Ovary (tissue), 10 donors: ENCODE measurements at places on chromosomes 4 and X. TPM values are rescaled to one million over a fixed set of nuclear protein-coding genes. Genes with fewer than 3 reads are reported as not detected.

DNA sequence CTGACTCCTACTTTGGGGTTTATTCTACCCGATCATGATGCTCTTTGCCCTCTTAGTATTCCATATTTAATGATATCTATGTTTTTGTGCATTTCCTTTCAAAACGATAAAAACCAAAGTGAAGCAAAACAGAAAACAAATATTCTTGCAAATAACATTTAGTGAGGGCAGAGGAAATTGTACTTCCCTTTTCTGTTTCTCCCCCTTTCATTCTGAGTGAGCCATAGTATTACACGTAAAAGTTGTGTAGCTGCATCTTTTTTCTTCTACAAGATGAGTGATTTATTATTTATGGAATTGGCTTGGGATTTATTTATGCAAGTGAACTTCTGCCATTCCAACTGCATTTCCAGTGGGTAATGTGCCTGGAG lies 109.9 kb downstream of the AFF2 start:
- no peak for DNase-seq

DNA sequence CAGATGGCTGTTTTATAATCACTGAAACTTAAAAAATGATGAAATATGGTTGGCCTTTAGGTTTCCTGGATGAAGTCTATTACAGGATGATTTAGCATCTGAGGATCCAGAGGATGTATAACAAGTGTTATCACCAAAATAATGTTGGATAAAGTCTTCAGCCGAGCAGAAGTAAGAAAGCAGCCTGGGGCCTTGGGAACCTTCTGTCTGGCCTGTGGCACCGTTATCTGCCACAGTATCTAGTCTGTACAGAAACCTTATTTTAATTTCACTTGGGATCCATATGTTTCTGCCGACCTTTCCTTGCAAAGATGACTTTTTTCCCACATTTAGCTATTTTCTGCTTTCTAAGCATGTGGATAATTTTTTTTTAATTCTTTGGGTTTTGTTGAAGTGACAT lies 20.5 kb upstream of the ANTXR2 start:
- no peak for DNase-seq

GRCh38 chr4:154877110-154877760 lies 96.2 kb downstream of the RBM46 start:
- no peak for DNase-seq

GRCh38 chr4:9898596-9899305 lies 117.3 kb downstream of the DRD5 start:
- no peak for DNase-seq

GRCh38 chr4:8553991-8554405 lies 26.2 kb upstream of the GPR78 start:
- DNase-seq, result no peak

DNA sequence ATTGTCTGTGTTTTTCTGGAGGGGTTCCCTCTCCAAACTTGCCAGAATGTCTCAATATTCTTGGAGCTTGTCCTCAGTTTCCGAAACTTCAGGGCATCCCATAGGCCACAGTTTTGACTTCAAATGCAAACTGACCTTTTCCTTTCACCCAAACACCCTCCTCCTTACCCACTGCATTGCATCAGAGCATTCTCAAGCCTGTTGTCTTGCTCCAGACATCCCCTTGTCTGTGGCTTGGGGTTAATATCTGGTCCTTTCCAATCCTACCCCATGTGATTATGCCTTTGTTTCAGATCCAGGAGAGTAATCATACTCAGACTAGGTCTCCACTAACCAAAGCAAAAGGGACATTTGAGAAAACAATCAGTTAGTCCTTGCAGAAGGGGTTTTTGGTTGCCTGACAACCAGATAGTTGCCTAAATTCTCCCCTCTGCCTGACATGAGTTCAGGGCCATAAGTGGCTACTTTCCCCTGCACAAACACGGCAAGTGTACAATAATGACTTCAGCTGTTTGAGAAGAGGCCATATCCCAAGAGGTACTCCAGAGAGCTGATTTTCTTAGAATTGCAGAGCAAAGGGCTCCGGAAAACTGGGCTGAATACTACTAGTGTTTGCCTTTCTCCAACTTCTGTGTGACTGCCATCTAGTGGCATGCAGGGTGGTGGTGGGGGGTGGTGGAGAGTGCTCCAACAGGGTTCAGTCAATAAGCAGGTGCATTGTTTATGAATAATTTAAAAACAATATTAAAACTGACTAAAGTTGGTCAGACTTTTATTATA lies 130.2 kb downstream of the CHRDL1 start:
- DNase-seq, result no peak

DNA sequence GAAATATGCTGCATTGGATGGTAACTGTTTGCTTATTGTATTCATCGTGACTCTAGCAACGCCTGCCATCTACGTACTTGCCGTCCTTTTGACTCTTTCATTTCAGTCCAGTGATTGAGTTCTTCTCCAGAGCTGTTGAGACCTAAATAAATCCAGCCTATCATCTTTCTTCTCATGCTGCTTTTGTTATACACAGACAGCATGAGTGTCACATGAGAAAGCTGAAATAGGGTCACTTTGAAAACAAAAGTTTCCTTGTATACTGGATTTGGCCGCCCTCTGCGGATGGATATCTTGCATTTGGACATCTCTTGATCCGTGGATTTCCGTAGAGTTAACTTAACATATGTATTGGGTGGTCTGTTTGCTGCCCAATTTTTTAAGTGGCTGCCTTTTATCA lies 67.2 kb downstream of the TMPRSS11F start:
- no peak for DNase-seq

The PPP1R3F gene
- polyA plus RNA-seq, result 5.5 TPM

The IL15 gene
- polyA plus RNA-seq, result 2.6 TPM

The CYBB gene
- 3.5 TPM for polyA plus RNA-seq

The CXCL3 gene
- polyA plus RNA-seq, result 0.72 TPM

The PCDH18 gene
- 48.4 TPM for polyA plus RNA-seq
